Endodermal cell (in vitro differentiated cells): ENCODE measurements at places on chromosomes 5 and 9.

GRCh38 chr5:54520438-54520846, 2.9 kb downstream of the SNX18 start:
- DNase-seq, result peak; percentile 65

DNA sequence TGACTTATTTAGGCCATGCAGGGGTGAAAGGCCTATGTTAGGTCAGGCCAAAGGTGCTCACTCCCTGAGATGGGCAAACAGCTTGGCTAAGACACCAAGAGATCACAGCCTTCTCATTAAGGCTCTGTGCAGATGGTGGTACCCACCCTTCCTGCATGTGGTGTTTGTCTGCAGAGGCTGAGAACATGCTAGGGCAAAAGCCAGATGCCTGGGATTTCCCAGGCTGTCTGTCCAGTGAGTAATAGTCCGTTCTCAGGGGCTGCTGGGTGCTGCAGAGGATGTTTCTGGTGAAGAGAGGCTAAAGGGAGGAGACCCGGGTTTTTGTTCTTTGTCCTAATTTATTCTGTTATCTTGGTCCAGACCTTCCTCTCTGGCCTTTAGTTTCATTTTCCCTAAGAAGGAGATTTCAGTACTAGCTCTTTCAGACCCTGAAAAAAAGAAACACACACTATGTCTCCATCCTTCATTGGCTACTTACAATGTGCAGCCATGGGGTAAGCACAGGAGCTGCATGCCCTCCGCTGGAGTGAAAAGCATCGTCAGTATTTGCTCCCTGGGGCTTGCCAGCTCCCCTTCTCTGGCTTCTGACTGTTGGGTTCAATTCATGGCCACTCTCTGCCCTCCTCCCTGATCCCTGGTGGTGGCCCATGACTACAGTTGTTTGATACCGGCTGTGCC, 23.4 kb upstream of the GLRA1 start:
- no peak for DNase-seq

DNA sequence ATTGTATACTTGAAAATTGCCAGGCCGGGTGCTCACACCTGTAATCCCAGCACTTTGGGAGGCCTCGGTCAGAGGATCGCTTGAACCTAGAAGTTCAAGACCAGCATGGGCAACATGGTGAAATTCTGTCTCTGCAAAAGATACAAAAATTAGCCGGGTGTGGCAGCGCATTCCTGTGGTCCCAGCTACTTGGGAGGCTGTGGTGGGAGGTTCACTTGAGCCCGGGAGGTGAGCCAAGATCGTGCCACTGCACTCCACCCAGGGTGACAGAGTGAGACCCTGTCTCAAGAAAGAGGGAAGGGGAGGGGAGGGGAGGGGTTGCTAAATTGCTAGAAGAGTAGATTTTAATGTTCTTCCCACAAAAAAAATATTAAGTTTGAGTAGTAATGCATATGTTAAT, 53.2 kb downstream of the FNBP1 start:
- DNase-seq, result no peak

DNA sequence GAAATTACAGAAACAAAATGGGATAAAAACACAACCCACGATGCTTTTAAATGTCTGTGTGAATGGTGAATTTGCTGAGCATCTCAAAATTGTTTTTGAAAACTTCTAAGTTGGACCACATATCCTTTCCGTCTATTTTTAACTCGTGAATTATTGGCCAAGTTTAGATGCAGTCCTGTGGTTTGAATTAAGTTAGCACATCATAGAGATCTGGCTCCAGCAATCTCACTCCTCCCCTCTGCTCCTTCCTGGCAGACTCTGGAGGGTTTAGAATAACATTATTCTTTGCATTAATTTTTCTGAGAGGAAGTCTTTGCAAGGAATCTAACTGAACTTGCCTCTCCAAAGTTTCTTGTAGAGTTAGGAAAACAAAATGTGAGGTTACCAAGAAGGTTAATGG, 14.5 kb upstream of the ANKRD55 start:
- no peak for DNase-seq

DNA sequence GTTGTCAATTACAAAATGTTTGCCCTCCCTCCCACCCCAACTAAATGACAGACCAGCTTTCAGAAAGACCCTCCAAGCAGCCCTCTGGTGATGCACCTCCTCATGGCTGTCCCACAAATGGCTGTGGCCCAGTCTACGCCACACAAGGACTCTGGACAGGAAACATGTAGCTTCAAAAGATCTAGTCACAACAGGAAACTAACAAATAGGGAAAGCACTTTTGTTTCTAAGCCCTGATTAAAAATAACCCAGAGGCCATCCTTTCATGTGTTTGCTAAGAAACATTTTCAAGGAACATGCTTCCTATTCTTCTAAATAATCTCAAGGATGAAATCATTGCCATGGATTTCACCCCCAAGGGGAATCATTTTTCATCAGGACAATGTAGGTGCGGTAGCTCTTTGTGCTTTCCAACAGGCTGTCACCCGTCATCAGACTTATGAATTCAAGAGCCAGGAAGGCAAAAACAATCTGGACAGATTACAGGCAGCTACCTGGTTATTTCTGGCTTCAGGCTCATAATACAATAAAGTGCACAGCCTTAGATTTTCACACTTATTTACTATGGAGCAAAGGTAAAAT, 20.1 kb downstream of the PCSK1 start:
- no peak for DNase-seq

- no peak for DNase-seq
These were observed 4.5 kb downstream of the TMEM215 start for GRCh38 chr9:32787816-32788215.

GRCh38 chr9:88259001-88259400, 120.7 kb upstream of the SPATA31C2 start:
- no peak for DNase-seq

- DNase-seq, result peak; percentile 41
These were observed 228.1 kb downstream of the FSTL4 start for GRCh38 chr5:133384120-133384855.

DNA sequence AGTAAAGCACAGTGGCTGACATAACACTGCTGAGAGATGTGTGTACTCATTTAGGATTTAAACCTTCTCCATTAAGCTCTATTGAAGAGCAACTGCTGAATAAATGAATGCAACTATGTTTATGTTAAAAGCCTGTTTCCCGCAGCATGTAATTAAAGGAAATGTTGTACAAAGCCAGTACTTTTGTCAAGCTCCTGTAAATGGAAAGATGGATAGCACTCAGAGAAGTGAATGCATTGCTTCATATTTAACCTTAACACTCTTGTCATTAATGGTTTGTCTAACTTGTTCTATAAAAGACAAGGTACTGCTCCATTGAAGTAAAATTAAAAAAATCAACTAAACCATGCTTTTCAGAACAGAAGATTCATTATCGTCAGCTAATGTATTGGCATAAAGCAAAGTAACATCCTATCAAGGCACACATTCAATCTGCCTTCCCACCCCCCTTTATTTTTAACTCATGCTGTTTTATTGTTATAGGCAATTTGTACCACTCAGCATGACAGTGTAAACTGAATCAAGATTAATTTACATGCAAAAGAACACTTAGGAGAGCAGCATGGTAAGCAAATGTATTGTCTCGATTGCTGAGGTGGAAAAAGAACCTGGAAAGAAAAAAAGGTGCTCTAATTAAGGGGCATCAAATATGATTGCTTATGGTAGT, 240.9 kb upstream of the TBCA start:
- DNase-seq, result no peak

DNA sequence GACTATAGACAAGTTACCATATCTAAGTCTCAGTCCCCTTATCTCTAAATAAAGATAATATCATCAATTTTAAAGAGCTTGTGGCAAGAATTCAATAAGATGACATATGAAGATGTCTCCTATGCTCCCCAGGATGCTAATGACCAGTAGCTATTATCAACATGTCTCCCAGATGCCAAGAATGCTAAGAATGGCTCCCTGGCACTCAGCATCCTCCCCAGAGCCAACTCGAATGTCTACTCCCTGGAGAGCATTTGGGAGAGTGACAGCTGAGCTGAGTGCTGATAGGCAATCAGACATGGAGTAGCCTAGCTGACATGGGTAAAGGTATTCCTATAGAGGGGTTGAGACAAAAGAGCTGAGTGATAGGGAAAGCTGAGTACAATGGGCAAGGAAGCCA, 15.9 kb downstream of the P4HA2 start:
- DNase-seq, result peak; percentile 68

- no peak for DNase-seq
These were observed 297.7 kb upstream of the WWC1 start for GRCh38 chr5:167993771-167994170.

DNA sequence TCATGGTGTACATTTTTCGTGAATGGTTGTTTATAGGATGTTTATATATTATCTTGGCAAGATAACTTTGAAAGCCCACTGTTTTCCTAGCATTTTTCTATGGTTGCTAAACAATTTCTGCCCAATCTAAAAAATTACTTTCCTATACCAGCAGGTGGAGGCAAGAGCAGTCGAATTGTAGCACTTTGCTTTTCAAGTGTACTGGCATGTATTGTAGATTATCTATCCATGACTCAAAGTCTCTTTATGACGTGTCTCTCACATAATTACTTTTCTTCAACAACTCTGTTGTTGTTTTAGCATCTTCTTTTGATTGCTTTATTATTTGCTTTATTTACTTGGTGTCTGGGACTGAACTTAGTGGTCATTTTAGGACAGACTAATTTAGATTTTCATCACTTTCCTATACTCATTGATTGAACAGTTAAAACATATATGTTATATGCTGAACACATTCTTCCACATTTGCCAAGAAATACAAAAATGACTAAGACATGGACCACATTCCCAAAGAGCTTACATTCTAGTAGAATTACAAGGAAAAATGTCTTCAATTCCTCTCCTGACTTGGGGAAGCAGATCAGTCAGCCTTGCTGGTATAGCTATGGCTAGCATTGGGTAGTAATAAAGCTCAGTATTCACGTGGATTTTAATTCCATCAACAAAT, 20.7 kb downstream of the NLN start:
- DNase-seq, result no peak

DNA sequence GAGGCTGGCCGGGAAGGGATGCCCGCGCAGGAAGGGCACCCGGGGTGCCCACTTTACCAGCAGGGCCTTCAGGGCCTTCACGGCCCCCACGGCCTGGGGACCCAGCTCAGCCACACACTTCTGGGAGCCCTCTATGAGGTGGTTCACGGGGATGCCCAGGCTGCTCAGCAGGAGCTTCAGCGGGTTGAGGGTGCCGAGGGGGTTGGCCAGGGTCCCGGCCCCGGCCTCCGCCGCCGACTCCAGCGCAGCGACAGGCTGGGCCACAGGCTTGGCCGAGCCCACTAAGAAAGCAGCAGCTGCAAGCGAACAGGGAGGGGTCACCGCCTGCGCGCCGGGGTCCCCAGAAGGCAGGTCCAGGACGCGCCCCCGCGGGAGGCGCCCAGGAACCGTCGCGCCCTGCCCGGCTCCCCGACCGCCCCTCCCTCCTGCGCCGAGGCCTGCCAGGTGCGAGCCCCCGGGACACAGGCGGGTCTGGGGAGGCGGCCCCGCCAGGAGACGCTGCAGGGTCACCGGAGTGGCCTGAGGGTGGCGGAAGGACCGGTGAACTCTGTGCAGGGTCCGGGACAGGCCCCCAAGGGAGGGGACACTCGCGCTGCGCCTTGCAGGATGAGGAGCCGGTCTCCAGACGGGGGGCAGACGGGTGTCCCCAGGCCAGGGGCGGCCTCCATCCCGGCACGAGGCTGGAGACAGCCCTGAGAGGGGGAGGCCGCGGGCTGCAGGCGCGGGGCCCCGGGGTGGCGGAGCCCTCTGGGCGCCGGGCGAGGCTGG, 572 bp downstream of the SCGB3A1 start:
- peak; percentile 77 for DNase-seq

GRCh38 chr9:18829873-18830272, 203.1 kb downstream of the SAXO1 start:
- no peak for DNase-seq

DNA sequence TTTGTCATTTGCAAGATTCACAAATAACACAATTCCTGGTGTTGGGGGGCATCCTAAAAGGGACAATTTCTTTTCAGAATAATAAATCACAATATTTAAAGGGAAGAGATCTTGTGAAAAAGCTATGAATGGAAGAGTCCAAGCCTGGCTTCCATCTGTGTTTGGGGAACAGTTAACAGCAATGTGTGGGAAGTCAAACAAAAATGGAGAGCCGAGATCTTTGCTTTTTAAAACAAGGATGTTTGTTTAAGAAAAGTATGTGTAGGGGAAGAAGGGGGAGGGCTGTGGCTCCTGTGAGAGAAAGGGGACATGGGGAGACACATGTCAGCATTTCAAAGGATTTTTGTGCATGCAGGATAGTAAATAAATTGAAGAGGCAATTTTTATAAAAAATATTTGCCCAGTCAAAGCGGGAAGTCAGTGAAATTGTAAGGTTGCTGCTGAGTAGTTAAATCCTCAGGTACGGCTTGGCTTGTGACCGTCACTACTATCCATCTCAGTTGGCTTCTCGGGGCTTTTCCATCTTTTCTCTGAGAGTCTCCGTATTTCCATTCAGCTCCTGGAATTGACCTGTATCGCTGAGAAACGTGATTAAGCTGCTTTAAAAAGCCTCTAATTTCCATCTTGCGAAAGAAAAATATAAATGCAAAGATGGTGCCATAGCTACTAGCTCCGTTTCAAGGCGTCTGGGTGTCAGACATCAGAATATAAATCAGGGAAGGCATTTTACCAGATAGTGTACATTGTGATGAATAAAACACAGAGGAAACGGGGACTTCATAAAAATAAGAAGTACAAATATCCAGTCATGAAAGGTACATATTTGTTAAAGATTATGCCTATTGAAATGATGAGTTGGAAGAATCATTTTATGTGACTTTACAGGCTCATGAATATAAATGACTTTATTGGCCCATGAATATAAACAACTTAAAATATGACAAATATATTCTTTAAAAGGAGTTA, 52.9 kb upstream of the VCAN start:
- no peak for DNase-seq

GRCh38 chr5:107570805-107571531, 99.8 kb downstream of the EFNA5 start:
- DNase-seq, result peak; percentile 80

DNA sequence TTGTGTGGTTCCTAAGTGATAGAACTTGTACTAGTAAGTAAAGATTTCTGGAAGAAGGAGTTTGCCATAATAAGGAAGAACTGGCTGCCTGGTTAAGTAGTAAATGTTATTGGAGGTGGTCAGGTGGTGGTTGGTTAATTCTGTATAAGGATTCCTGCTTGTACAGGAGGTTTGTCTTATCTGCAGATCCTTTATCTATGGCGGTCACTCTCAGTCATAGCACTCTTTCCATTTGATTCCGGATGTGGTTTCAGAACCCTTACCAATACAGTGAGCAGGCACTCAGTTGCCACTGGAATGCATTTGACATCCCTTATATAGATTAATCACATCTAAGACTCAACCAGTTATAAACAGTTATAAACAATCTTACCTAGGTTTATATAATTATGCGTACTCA, 50.3 kb downstream of the RAD50 start:
- DNase-seq, result no peak

- DNase-seq, result no peak
These were observed 21.5 kb upstream of the NFIL3 start for GRCh38 chr9:91445135-91445534.

GRCh38 chr9:133103987-133104505, 17.0 kb downstream of the RALGDS start:
- no peak for DNase-seq

- no peak for DNase-seq
These were observed 659.8 kb upstream of the KLF4 start for GRCh38 chr9:108149326-108149725.
